ENCODE measurements at places on chromosomes 3 and 15. TPM values are rescaled to one million over a fixed set of nuclear protein-coding genes. Genes with fewer than 3 reads are reported as not detected.

IL17RD gene
- total RNA-seq = 52.1 TPM

HESX1 gene
- 0.98 TPM for total RNA-seq

ZNF385D gene
- total RNA-seq = 2.1 TPM

CYB561D2 gene
- 11.7 TPM for total RNA-seq

RNU5B-1 gene
- total RNA-seq = not detected

INTS14 gene
- total RNA-seq = 53.1 TPM

GABRA5 gene
- 0.61 TPM for total RNA-seq

NR2E3 gene
- total RNA-seq = not detected

TOMM70 gene
- total RNA-seq = 46.1 TPM

All from neural crest cell (in vitro differentiated cells).